ENCODE measurements at places on chromosomes 5 and 9. TPM values are rescaled to one million over a fixed set of nuclear protein-coding genes. Genes with fewer than 3 reads are reported as not detected.

DNA sequence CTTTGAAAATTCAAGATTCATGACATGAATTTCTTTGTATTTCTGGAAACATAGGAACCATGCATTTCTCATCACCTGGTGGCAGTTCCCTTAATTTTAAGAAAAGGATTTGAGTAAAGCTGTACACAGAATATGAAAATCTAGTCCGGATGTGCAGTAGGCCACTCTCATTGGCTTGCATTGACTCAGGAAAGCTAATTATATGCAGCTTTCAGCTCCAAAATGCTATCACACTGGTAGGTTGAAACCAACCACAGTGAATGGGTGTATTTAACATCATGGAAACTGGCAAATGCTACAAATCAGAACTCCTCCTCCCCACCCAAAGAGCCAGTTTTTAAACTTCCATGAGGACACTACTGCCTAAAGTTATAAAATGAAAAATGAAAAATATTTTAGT lies 161.6 kb upstream of the FBXL17 start:
- no peak for DNase-seq

DNA sequence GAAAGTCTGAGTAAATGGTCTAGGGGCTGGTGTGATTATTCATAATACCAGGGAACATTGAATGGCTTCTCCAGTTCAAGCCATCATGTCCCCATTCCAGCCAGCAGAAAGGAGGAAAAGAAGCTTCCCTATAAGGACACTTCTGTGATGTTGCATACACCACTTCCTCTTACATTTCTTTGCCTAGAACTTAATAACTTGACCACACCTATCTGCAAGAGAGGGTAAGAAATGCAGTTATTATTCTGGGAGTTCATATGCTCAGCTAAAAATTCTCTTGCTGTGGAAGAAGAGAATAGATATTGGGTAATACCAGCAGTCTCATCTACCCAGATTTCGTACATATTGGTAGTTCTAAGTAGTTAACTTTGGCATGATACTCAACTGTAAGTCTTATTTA lies 166.1 kb downstream of the SLC28A3 start:
- DNase-seq = no peak

DNA sequence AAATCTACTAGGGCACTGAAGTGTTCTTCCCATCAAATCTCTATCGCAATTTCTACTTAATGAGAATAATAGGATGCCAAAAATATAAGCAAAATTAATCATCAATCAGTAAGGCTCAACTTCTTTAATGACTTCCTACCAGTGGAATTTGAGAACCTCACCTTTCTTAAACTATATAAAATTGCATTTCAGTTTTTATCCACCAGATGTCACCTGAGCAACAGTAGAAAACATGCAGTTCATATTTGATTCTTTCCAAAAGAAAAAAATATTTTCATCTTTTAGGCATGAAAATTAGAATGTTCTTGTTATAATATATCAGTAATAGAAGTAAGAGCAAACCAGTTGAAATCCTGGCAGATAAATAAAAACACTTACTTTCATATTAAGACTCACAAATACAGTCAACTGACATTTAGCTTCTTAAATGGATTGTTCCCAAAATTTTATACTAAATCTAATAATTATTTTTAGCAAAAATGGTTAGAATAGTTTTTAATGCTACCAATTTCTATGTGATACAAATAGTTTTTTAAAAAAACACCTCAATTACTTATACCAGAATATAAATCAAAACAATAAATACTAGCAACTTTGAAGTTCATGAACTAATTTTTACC lies 13.4 kb upstream of the CCDC112 start:
- peak; percentile 19 for DNase-seq

- DNase-seq = no peak
These were observed 135.2 kb downstream of the RXRA start for GRCh38 chr9:134461426-134461982.

The PCDHGC4 gene
- total RNA-seq = 0.07 TPM

GRCh38 chr9:127215268-127216209 lies 49.0 kb upstream of the GARNL3 start:
- DNase-seq = no peak

DNA sequence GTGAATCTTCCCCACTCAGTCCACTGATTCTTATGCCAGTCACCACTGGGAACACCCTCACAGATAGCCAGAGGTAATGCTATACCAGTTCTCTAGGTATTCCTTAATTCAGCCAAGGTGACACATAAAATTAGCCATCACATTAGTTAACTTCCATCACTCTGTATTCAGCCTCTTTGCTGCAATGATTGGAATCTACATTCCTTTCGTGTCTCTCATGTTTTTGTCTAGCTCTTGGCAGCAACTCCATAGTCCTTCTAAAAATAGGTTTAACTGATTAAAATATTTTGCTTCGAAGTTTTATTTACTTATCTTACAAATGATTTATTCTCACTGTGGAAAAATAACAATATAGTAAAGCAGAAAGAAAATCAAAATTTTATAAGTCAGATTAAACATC lies 19.6 kb upstream of the RNF20 start:
- DNase-seq = peak; percentile 13

GRCh38 chr9:121685146-121685794 lies 33.8 kb downstream of the DAB2IP start:
- no peak for DNase-seq

The PAPPA gene
- 2.5 TPM for total RNA-seq

- no peak for DNase-seq
These were observed 19.8 kb downstream of the EXOSC2 start for GRCh38 chr9:130713286-130713960.

GRCh38 chr5:159132429-159133040 lies 32.8 kb upstream of the EBF1 start:
- no peak for DNase-seq

DNA sequence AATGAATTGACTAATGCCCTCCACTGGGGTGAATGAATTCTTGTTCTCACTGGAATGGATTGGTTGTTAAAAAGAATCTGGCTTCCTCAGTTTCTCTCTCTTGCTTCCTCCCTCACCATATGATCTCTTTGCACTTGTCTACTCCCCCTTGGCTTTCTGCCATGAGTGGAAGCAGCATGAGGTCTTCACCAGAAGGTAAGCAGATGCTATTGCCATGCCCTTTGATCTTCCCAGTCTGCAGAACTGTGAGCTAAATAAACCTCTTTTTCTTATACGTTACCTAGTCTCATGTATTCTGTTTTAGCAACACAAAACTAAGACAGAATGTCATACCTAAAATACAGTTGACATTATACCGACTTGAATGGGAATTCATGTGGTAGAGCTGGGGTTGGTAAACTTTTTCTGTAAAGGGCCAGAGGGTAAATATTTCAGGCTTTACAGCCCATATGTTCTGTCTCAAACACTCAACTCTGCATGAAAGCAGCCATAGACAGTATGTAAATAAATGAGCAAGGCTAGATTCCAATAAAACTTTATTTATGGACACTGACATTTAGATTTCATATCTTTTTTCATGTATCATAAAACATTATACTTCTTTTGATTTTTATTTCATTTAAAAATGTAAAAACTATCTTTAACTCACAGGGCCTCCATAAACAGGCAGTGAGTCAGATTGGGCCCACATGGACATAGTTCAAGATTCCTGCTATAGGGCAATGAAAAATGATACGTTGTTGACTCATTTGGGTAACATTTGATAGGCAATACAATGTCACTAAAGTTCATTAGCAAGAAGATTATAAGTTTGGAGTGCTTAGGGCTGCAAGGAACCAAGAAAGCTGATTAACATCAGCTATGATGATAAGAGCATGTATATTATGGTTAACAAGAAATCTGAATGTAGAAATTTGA lies 79.4 kb upstream of the TLE4 start:
- no peak for DNase-seq

The MAN1B1 gene
- 74.3 TPM for total RNA-seq

DNA sequence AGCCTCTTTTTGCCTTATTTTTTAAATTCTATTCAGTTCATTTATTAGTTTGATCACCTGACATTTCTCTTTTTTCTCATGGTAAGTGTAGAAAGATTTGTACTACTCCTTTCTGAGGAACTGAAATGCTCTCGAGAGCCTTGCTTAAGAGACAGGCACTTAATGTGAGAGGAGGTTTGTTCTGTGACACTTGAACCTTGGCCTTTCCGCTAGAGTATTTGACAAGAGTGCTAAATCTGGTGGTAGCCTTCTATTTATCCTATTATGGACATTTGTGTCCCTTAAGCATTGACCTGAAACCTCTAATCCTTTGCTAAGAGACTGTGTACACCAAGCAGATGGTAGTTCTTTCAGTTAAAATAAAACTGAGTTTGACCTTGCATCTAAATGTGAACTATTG lies 805.0 kb upstream of the PTPRD start:
- DNase-seq = no peak
